RCC 7860 (cell line): ENCODE measurements at places on chromosomes 7 and 10.
A peak's percentile ranks its signal among the peaks of the same experiment; 100 is the strongest.

GRCh38 chr10:102660888-102661657 lies 16.8 kb downstream of the TRIM8 start:
- no peak for DNase-seq

DNA sequence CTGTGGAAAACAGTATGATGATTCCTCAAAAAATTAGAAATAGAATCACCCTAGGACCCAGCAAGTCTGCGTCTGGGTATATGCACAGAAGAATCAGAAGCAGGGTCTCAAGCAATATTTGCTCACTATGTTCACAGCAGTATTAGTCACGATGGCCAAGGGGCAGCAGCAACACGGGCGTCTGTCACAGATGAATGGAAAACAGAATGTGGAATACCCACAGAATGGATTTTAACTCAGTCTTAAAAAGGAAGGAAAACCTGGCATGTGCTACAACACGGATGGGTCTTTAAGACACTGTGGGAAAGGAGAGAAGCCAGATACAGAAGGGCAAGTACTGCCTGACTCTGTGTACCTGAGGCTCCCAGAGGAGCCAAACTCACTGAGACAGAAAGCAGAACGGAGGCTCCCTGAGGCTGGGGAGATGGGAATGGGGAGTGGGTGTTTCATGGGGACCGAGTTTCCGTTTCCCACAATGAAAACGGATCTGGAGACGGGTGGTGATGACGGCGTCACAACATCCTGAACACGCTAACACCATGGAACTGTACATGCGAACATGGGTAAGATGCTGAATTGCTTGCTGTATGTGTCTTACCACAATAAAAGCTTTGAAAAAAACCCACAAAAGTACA lies 36.7 kb upstream of the INPP5A start:
- peak; percentile 38 for DNase-seq

DNA sequence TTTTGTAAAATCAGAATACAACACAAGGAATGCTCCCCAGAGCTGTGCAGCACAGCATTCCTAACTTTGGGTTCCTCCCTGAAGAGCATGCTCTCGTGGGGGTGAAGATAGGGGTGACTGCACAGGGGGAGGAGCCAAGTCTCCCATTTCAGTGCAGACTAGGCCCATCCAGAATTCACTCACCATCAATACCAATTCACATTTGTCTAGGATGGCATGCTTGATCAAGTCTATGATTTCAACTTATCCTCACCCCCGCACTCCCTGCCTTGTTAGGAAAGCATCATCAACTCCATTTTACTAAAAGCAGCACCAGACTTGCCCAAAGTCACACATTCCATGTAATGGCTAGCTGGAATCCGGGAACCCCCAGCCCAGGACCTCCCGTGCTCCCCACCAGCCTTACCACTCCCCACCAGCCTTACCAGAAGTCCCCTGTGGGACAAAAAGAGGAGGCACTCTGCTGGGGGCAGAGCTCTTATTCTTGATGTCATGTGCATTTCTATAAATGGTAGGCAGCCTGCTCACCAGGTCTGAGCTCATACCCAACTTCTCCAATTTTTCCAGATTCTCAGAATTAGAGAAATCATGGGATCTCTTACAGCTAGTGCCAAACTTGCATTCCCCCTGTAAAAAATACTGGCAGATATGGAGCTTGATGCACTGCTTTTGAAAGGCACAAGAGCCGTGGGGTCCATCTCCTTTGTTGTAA lies 6.2 kb downstream of the PARP12 start:
- DNase-seq: no peak

- DNase-seq: peak; percentile 20
Observed at GRCh38 chr10:92590623-92591549, 2.0 kb upstream of the KIF11 start.

GRCh38 chr10:72228318-72228751 lies 12.3 kb upstream of the ASCC1 start:
- no peak for DNase-seq

GRCh38 chr7:13742126-13742525 lies 247.3 kb downstream of the ETV1 start:
- no peak for DNase-seq

GRCh38 chr10:63452524-63452923 lies 13.3 kb downstream of the JMJD1C start:
- no peak for DNase-seq

- no peak for DNase-seq
Observed at GRCh38 chr10:113099431-113100183, 149.6 kb downstream of the TCF7L2 start.

DNA sequence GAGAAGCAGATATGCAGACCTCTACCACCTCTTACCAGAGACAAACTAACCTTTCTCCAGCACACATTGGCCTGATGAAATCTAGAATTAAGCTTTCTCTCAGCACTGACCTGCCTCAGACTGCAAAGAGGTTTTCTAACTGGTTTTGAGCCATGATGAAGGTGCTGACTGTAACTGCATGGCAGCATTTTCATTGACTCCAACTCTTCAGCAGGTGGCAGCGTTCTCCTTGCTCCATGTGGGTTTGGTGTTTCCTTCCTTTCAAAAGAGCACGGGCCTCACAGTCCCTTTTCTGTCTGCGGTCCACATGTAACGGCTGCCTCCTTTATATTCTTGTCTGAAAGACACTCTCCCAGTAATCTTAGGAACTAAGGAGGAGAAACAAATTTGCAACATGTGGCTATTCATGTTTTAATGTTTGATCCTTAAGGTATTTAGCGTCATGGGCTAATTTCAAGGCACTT lies 12.6 kb downstream of the KLLN start:
- peak; percentile 41 for DNase-seq

- DNase-seq: no peak
Observed at GRCh38 chr7:7151285-7151684, 31.1 kb upstream of the C1GALT1 start.
